ENCODE measurements at places on chromosomes 7 and 10.

DNA sequence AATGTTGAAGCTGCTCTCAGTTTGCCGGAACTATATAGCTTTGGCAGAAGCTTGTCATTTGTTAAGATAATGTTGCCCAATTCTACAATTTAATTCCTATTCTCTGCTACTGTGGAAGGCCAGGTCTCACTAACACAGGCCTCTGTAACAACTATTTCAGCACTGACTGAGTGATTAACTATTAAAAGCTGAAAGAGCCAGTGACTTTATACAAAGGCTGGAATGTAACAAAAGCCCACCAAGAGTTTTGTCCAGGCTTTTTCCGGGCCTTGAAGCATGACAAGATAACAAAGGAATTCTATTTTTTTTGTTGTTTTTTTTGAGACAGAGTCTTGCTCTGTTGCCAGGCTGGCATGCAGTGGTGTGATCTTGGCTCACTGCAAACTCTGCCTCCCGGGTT lies 795.6 kb downstream of the PHTF2 start:
- DNase-seq: no peak

DNA sequence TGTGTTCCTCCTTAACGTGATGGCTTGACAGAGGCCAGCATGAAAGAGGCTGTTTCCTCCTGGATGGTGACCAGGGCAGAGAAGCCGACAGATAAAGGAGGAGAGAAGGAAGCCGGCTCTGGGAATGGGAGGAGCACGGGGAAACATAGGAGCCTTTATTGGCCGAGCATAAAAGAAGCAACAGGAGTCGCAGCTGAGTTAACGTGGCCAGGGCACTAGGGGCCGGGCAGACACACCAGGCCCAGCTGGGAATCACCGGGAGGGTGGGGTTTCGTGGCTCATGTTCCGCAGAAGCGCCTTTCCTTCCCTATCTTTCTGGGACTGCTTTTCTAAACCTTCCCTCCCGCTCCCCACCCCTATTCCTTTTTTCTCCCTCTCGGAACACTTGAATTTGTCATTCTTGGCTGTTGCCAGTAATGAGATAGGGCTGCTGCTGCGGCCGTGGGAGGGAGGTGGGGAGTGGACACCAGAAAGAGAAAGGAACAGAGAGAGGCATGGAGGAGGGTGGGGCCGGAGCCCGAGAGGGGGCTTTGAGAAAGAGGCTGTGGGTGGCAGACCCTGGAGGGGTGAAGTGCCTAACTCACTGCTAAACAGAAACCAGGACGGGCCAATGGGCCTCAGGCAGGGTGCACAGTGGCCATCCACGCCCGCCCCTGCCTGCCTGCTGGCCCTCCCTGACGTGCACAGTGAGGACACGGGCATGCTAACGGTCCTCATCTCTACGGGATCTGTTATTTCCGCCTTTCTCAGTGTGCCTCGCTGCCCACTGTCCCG lies 65.2 kb downstream of the COL13A1 start:
- DNase-seq: peak; percentile 44

DNA sequence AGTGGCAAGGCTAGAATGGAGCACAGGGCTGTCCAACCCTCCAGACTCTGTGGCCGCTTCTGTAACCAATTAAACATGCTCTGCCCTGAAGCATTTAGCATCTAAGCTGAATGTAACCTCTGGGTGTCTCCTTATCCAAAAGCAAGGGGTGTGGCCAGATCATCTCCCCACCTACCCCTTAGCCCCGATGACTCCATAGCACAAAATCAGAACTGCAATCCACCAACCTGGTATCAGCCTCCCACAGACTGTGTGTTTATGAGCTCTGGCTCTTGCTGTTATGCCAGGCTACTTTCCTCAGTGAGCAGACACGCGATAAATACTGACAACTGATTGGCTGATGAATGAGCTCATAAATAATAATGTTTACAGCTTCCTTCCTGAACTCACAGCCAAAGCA lies 3.2 kb downstream of the FRMD4A start:
- no peak for DNase-seq

DNA sequence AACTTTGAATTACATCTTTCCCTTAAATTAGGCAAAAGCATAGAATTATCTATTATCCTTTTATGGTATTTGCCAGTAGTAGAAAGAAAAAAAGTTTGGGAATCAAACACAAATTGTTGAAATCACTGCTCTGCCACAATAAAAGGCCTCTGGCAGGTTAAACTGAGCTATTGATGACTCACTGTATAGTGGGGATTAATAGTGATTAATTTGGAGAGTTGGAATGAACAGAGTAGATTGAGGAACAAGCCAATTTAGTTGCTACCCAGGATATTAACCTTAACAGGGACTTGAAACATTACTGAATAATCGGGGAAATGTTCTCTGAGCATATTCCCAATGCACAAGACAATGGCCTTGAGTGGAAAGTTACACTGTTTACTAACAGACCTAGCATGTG lies 33.1 kb downstream of the MASTL start:
- DNase-seq: no peak

DNA sequence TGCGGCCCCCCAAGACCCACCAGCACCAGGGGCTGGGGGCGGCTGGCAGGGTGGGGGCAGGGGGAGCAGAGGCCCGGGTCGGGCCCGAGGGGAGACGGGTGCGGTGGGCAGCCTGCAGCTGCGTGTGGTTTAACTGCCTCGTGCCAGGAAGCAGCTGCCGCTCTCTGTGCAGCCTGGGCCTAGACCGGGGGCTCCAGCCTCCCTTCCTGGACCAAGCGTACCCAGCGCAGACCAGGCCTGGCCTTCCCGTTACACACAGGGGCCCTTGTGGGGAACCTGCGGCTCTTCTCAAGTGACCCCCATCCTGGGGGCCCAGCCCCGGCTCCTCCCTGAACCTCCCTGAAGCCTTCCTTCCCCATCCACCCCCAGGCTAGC lies 6.6 kb upstream of the INTS1 start:
- no peak for DNase-seq
